B cell (primary cell): ENCODE measurements at places on chromosomes 6 and 20.
A peak's percentile ranks its signal among the peaks of the same experiment; 100 is the strongest.

GRCh38 chr20:12554426-12554825, 454.3 kb upstream of the SPTLC3 start:
- no peak for DNase-seq

GRCh38 chr20:17859616-17860232, 108.9 kb downstream of the SNX5 start:
- no peak for DNase-seq

- DNase-seq, result peak; percentile 82
Measured at GRCh38 chr6:31068669-31069340, 43.6 kb downstream of the C6orf15 start.

GRCh38 chr6:75934643-75935472, 137.6 kb downstream of the IMPG1 start:
- peak; percentile 53 for DNase-seq

DNA sequence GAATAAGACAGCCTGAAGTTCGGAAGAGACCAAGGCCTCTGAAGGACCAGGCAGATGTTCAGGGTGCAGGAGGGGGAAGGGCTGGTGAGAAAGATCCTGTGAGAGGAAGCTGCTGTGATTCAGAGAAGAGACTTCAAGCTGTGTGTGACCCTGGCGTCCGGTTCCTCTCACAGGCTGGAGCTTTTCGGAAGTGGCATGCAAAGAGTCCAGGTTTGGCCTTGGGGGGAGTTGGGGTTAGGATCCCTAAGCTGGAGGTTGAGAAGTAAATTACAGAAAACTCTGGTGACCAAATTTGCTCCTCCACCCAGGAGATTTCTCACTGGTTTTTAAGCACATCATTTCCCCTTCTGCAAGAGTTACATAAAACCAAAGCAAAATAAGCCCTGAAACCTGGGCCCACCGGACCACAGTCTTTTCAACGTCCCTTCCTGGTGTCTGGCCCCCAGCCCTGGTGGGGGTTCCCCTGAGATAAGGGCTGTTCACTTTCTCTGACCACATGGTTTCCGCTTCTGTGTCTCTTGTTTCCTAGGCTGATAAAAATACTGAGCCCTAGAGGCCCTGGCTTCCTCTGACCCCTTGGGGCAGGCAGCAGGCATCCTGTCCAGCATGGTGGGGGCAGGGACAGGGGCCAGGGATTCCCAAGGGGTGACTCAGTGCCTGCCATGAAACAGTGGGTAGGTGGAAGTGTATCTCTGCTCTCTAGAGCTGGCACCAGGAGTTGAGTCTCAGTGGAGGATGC, 12.0 kb upstream of the LTA start:
- peak; percentile 83 for DNase-seq

DNA sequence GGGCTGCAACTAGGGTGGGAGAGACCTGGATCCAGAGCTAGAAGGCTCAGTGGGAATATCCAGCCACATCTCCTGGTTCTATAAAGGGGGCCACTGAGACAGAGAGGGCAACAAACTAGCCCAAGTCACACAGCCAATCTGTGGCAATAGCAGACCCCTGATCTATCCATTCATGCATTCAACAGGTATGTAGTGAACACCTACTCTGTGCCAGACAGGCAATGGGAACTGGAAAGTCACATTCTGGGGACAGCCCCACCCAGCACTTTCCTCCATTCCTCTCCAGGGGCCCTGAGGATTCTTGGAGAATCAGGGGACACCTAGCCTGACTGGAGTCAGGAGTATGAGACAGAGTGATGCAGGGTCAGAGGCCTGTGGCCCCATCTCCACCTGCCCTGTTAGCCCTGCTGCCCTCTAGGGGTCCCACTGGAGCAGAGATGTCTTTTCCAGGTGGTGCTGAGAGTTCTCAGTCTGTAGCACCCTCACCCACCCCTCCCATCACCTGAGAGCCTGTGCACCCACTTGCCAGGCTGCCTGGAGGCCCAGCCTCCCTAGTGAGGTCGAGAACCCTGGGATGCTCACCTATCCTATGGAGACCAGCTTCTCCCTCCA, 13.6 kb downstream of the BPIFA2 start:
- no peak for DNase-seq

- no peak for DNase-seq
Measured at GRCh38 chr6:100258752-100259151, 206.0 kb downstream of the SIM1 start.
